CD4-positive, alpha-beta T cell treated with Interleukin-2 at 100 ng/mL for 4 hours (primary cell): ENCODE measurements at places on chromosomes 1 and 21.

DNA sequence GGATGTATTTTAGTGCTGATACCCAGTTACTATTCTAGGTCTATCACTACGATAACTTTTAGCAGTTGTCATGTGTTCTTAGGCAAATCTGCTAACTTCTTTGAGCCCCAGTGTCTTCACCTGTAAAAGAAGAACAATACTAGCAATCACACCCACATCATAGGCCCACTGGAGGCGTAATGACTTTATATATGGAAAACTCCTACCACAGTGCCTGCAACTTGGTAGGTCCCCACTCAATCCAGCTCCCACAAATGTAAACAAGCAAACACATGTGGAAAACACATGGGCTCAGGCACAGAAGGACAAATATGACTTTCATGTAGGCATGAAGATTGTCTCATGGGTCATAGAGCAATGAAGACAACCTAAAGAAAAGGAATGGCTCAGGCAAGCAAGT is 115.8 kb downstream of the TBX19 start:
- no peak for DNase-seq

DNA sequence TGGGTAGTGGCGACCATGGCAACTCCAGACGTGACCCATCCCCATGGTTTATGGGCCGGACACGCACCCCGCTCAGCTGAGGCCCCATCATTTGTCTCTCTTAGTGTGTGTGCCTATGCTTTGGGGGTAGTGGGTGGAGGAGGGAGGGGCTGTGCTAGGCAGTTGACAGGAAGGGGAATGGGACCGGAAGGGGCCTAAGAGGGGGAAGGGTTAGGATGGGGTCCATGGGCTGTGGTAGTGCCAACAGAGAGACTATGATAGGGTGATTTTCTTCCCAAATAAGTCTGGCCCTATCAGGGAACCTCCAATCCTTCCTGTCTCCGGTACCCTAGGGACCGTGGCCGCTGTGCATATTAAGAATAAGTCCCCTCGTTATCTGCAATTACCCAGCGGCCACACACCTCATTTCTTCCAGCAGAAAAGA is 9.9 kb downstream of the DMAP1 start:
- DNase-seq: no peak

GRCh38 chr1:14606632-14607031 is 8.1 kb downstream of the KAZN start:
- DNase-seq: no peak

DNA sequence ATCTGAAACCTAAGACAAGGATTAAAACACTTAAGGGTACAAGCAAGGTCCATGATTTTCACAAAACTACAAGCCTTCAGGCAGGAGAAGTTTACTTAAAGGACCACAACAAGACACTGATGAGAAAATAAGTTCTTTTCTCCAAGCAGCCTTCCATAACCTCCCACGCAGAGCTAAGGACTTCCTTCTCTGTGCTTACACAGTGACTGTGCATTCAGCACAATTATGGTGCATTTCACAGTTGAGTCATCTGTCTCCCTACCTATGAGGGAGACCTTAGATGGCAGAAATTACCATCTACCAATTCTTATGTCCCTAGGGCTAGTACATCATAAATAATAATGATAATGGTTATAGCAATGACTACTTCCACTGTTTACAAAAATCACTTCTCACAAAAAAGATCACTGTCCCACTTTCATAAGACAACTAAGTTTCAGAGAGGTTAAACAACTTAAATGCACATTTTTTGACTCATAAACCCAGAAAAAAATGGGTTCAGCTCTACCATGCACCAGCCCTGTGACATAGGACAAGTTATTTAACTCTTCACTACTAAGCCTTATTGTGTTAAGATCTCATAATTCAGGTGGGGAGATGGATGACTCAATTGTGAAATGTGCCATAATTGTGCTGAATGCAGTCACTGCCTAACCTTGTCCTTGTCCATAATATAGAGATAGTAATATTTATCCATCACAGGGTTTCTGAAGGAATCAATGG is 45.3 kb downstream of the TARBP1 start:
- DNase-seq: no peak

DNA sequence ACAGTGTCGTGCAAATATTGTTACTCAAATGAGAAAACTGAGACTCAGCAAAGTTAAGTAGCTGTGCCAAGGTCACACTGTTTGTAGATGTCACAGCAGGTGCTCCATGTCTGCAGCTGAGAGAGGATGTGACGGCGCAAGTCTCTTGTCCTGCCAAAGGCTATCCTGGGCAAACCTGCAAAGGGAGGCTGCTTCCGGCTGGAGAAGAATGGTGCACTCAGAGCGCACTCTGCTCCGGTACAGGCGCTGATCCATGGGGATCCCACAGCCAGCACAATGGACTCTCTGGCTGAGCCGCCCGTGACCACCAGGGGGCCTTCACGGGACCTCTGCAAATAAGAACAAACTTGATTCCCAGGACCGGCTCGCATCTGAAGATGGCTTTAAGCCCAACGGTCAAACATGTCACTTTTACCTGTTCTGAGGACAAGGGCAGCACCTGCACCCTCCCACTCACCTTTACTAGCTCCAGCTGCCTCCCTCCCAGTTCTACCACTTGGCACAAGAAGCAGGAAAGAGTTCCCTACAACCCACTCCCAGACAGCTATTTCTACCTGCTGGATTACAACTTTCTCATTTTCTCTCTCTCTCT is 21.9 kb downstream of the RD3 start:
- DNase-seq: peak; percentile 37

- DNase-seq: no peak
Observed at GRCh38 chr1:3074800-3075199, 5.8 kb downstream of the PRDM16 start.

DNA sequence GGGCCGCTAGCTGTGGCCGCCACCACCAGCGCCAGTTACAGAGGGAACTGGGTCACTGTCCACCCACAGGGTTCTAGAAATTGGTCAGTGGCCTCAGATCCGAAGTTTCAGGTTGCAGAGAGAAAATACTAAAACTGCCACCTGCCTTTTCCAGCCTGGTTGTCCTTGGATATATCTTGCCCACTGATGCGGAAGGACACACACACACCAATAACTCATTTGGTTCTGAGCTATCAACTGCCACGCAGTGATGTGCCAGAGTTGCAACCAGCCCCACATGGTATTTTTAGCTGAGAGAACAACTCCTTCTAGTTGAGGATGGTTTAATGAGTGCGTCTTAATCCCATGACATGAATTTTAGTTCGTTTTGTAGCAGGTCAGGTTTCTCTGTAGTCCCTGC is 68.1 kb downstream of the SH3BGR start:
- no peak for DNase-seq

DNA sequence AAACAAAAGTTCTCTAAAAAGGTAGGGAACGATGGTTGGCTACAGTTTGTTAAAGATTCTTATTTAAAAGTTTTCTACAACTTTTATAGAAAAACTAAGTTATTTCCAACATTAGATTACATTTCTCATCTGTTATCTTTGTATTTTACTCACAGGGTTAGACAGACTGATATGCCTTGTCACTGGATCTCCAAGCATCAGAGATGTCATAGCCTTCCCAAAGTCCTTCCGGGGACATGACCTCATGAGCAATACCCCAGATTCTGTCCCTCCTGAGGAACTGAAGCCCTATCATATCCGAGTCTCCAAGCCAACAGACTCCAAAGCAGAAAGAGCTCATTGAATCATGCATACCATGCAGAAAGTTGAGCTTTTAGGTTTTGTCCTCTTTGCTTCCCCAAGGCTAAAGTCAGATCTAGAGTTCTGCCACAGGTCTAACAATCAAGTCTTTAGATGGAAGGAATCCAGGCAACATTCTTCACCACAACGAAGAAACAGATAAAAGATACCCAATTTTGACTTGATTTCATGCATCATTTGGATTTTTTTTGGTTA is 10.3 kb downstream of the GAS5 start:
- DNase-seq: no peak

GRCh38 chr1:74771913-74772515 is 39.1 kb downstream of the TYW3 start:
- peak; percentile 40 for DNase-seq

GRCh38 chr1:2472561-2473177 is 3.4 kb upstream of the PLCH2 start:
- no peak for DNase-seq

GRCh38 chr1:116234429-116234828 is 123.2 kb downstream of the MAB21L3 start:
- DNase-seq: no peak

DNA sequence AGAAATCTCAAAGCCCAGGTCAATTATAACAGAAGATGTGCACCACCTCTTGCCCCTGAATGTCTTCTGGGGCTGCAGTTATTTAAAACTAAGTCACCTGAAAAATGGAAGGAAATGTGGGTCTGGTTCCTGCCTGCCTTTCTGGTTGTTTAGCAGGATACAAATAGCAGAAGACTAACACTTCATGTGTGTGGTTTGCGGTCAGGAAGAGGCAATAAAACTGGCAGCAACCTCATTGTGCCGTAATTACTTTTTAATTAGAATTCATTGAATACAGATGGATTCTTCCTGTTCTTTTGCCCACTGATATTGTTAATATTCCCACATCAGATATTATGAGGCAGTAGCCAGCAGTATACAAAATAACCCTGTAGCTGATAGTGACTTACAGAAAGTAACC is 345.7 kb downstream of the ZNF326 start:
- no peak for DNase-seq

DNA sequence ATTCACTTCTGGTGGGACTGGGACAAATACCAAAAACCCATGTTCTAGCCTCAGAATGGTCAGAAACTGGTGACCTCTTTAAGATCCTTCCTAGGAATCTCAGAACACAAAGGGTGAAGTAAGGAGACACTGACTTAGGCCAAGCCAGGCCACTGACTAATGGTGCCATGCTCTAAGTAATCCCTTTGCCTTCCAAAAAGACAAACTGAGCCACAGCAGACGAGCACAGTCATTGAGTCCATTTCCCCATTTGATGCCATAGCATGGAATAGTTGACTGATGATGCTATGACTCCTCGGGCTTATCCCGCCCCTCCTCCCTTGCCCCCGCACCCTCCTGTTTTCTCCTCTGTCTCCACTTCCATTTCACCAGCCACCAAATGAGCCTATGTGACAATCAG is 145.8 kb upstream of the ZNF648 start:
- no peak for DNase-seq

DNA sequence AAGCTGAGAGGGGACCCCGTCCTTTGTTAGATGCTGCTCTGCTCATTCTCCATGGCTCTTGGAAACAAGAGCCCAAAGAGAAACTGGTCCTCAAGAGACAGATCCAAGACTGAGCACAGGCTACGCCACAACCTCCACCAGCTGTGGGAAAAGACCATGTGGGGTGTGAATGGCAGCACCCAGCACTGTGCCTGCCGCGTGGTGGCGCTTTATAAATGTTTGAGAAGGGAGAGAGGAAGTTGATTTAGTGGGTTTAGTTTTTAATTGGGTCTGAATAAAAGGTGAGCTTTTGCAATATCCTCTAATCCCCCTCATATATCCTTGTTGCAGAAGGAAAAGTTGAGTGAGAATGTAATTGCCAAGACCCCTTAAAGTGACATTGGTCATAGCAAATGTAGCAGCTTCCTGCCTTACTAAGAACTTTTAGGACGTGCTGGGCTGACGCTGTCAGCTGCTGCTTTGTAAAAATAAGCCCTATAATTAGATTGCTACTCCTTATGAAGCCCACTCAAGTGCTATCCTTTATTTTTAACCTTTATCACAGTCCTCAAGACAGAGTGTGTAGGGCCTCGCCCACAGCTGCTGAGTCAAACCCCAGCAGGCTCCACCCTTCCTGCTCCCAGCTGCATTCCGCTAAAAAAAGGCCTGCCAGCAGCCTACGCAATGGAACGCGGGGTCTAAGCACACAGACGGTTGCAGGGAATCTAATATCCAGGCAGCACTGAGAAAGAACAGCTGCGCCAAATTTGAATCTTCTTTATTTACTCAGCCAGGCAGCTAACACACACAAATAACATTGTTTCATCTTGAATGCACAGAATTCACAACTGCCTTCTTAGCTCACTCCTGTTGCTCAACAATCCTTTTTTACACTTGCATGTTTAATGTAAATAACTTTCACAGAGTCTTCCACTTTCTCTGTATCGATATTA is 47.4 kb upstream of the PRDX6 start:
- peak; percentile 66 for DNase-seq

DNA sequence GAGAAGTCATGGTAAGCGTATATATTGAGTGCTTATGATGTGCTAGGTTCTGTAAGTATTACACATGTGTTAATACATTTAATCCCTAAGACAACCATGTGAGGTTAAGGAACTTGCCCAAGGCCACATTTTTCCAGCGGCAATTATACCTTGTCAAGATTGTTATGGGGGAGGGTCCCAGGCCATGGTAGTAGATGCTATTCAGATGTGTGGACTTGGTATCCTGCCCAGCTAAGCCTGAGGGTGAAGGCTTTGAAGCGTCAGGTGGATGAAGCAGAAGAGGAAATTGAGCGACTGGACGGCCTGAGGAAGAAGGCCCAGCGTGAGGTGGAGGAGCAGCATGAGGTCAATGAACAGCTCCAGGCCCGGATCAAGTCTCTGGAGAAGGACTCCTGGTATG is 3.6 kb upstream of the TUFT1 start:
- no peak for DNase-seq

DNA sequence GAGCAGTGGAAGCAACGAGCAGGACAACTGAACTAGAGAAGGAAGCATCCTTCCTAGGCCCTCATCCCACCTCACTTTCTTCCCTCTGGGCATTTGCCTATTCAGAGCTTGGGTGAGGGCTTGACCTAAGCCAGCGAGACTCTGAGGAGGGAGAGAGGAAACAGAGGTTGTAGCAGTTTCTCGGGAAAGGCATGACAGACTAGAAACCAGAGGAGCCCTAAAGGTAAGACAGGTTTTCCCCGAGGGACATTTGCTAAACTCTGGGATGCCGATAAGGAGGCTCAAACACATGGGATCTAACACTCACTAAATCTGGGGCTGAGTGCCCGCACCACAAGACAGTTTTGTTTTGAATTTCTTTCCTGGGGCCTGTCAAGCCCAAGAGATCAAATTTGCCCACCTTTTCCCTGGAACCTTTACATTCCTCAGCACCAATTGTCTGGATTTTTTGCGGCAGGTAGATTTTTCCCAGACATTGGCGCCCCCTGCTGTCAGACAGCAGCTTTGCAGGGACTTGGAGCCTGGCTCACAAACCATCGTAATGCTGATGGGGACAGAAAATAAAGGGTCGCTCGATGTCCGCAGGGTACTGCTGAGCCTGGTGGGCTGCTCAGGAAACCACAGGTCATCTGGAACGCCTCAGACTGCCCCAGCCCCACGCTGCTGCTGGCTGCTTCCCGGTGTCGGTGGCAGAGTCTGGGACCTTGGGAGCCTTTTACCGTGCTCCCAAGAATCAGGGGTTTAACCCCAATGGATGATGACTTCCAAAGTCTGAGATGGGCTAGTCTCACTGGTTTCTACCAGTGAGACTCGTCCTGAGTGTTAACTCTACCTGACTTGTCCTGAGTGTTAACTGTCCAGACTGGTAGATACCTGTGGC is 23.4 kb upstream of the TSPAN2 start:
- peak; percentile 63 for DNase-seq
